Stimulated activated CD4-positive, alpha-beta T cell treated with anti-CD3 and anti-CD28 coated beads, Interleukin-15, amount 100 ng/mL, for 1 hour (primary cell): ENCODE measurements at places on chromosomes 4 and X.

- no peak for DNase-seq
These were observed 2.3 kb upstream of the SOWAHD start for GRCh38 chrX:119755981-119756533.

DNA sequence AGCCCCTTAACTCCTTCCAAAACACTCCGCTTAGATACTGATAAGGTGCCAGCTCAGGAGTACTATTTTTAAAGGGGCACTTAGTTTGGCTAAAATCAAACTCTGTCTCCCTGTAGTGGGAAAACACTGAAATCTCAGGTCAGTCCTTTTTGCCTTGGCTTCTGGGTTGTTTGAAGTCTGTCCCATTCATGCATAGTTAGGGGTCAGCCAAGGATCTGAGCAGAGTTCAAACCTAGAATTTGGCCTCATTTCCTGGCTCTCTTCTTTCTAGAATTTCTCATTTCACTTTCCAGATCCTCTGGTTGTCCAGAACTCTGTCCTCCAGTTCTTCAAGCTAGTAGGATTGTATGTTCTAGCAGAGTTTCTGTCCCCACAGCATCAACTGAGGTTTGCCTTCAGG, 31.5 kb downstream of the NAT8L start:
- DNase-seq = no peak

DNA sequence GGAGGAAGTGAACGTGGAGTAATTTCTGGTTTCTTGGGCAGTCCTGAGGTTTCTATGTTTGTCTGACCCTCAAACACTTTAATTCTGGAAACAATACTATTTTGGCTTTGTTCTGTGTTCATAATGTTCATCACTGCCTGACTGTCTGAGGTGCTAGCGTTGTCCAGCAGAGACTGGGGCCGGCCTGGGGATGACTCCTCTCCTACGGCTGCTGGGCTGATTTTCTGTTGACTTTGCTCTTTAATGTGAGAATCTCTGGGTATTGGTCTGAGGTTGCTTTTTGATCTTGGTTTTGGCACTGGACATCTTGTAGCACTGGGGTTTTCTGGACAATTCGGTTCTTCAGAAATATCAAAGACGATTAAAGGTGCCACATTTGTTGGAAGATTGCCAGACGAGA, 75.8 kb downstream of the RPS3A start:
- no peak for DNase-seq

- no peak for DNase-seq
These were observed 17.6 kb upstream of the CCNI start for GRCh38 chr4:77093401-77093800.

- no peak for DNase-seq
These were observed 23.3 kb downstream of the TRMT2B start for GRCh38 chrX:101028562-101028961.

DNA sequence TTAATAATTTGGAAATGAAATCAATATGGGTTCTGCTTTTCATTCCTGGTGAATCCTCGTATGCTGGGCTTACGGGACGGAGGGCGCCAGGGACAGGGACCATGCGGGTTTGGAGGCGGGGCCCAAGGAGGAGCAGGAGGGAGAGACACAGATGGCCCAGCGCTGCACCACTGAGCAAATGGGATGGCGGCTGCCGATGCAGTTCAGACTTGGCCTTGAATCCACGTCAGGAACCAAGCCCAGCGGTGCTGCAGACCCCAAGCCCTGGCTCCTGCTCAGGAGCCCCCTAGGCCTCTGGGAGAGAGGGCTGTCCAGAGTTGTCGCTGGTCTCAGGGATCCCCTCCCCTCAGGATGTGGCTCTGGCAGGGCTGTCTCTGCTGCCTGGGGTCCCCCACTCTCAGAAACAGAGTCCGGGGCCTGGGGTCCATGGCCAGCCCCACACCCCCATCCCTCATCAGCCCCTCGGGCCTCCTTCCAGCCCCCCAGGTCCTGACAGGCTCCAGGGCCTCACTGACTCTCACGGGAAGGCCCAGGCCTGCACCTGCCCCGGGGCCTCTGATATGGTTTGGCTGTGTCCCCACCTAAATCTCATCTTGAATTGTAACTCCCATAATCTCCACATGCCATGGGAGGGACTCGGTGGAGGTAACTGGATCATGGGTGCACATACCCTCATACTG, 75.2 kb downstream of the FAM53A start:
- no peak for DNase-seq

DNA sequence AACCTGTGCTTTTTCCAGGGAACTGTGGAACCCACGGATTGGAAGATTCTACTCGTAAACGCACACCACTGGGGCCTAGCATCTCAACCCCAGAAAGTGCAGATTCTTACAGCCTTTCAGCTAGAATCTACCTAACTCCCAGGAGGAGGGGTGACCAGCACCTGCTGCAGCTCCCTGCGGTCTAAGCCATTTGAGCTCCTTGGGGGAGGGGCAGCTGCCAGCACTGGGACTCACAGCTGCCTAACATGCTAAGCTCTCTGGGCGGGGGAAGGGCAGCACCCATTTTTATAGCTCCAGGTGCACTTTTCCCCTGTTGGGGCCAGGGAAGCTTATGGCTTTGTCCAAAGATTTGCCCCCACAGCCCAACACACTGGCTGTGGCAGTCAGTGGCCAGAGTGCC, 595.7 kb upstream of the EPHA5 start:
- no peak for DNase-seq

- DNase-seq = no peak
These were observed 42.7 kb upstream of the RASSF6 start for GRCh38 chr4:73662709-73663546.

DNA sequence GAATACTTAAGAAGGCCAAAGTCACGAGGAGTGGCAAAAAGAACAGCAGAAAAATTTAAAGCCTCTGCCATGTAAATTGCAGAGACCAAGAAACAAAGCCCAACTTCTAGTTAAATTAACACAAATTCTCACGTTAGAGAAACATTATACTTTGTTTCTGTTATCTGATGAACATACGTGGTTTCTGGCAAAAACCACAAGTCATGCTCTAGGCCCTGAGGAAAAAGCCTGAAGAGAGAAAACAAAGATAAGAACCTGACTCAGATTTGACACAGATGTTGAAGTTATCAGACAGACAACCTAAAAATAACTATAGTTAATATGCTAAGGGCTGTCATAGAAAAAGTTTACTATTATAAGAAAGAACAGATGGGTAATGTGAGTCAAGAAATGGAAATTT, 149.1 kb upstream of the PCDH10 start:
- no peak for DNase-seq

DNA sequence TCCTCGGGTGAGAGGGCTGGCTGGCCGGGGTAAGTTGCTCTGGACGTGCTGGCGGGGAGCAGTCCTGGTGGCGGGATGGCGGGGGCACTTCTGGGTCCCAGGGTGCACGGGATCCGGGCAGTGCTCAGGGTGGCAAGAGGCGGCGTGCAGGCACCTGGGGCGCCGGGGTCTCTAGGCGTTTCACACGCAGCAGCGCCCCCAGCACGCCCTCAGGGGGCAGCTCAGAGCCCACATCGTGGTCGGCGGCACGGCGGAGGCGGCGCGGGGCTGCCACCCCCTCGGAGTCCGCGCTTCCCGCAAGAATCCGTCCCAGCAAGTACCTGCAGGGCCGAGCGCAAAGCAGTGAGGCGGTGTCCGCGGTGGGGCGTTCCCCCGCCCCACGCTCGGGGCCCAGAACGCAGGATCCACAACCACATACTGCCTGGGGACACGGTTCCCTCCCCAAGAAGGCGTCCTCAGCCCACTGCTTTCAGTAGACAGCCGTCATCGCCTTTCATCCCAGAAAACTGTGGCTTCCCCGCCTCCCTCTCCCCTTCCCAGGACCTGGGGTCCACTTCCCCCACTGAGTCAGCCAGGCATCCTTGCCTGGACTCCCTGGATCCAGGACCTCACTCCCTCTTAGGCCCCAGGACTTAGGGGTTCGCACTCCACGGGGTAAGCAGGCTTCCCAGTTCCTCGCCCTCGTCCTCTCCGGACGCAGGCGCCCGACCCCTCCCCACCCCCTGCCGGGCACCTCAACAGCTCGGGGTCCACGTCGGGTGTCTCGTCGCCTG, 4.1 kb downstream of the PCSK1N start:
- no peak for DNase-seq

GRCh38 chrX:10032147-10032546, 65.0 kb downstream of the CLDN34 start:
- no peak for DNase-seq

DNA sequence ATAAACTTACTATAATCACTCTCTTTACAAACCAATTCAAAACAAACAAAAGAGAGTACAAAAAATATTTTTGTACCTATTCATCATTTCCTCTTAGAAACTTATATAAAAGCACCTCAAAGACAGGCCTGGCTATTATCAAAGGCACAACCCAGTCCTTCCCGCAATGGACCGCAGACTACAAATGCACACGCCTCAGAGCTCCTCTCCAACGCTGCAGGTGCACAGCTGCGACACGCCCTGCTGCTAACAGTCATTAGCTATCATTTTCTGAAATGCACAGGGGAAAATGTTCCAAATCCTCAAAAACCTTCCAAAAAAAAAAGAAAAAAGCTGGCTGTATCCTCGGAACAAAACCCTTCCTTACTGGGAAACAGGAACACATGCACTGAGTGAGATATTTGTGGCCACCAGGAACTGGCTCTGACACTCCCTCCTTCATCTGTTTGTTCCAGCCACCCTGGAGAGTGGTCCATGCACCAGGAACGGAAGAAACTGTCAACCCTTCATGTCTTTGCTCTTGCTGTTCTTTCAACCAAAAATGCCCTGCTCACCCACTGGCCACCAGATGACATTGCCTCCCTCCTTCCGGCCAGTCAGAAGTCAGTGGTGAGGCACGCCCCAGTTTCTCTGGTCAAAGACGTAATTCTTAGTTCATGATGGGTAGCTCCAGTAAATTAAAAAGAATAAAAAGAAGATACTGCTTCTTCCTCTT, 16.7 kb downstream of the IRF2 start:
- no peak for DNase-seq

- no peak for DNase-seq
These were observed 73.2 kb downstream of the HTRA3 start for GRCh38 chr4:8342651-8343261.

GRCh38 chrX:45668686-45669443, 468.2 kb upstream of the DIPK2B start:
- DNase-seq = no peak

DNA sequence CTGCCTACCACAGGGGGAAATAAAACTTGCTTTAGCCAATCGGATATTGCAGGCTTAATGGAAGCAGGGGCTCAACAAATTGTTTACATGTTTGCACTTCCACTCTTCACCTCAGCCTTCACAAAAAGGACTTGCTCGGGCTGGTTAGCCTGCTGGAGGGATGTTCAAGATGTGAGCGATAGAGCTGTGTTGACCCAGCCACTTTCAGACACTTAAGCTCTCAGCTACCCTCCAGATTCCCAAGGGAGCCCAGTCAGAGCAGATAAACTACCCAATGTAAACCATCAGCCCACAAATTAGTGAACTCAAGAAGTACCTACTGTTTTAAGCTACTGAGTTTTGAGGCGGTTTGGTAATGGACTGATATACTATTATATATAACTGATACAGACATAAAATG, 508.4 kb upstream of the FTHL17 start:
- no peak for DNase-seq

DNA sequence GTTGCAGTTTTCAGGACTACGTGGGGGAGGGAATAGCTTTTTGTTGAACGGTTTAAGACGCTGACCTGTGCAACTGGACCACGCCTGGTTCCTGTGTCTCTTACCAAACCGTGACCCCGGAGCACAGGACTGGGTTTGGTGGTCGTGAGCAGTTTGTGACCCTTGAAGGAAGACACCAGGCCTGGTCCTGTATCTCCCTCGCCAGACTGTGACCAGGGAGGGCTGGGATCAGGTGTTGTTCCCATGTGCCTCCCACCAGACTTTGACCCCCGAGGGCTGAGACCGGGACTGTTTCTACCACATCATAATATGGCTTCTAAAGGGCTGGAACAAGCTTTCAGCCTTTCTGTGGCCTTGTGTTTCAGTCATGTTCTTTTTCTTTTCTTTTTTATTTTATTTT, 683 bp downstream of the EBP start:
- no peak for DNase-seq
